ENCODE measurements at places on chromosomes 3 and 15. TPM values are rescaled to one million over a fixed set of nuclear protein-coding genes. Genes with fewer than 3 reads are reported as not detected.

- H3K4me1 ChIP-seq, result peaks cover 70% of the 10 kb centered on the region
- no peak overlapping the region for H3K4me3 ChIP-seq
- H3K36me3 ChIP-seq, result peaks cover 3% of the 10 kb centered on the region
- H3K27ac ChIP-seq, result peak overlapping the region; percentile 64
- H3K27me3 ChIP-seq, result no peaks in the 10 kb centered on the region
Measured at GRCh38 chr3:71361334-71361890, 222.1 kb downstream of the FOXP1 start.

Gene PLSCR5
- total RNA-seq, result not detected

- no peak for DNase-seq
- H3K27me3 ChIP-seq, result no peaks in the 10 kb centered on the region
- peaks cover 14% of the 10 kb centered on the region for H3K36me3 ChIP-seq
- H3K4me3 ChIP-seq, result no peak overlapping the region
- H3K27ac ChIP-seq, result no peak overlapping the region
Measured at GRCh38 chr15:30963681-30964080, 27.7 kb downstream of the MTMR10 start.

Gene PP2D1
- total RNA-seq, result not detected

Gene TRIM59
- 27.3 TPM for total RNA-seq

Gene SLC28A2
- total RNA-seq, result not detected

DNA sequence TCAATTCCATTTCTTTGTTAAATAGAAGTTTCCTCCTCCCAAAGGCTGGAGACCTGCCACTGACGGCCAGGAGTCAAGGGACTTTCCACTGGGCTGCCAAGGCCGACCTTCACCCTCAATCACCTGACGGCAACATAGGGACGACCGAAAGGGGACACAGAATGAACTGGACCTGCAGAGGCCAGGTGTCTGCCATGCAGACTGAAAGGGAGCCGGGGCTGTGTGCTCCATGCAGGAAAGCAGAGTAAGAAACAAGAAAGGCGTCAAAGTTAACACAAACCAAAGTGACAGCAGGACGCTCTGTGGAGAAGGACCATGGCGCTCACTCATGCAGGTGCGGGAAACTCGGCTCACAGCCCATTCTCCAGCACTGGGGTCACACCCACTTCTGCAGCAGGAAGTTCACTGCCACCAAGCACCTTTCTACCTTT lies 26.1 kb downstream of the ZXDC start:
- H3K27me3 ChIP-seq, result no peaks in the 10 kb centered on the region
- H3K36me3 ChIP-seq, result peaks cover 22% of the 10 kb centered on the region
- no peak overlapping the region for H3K4me3 ChIP-seq

- peaks cover 4% of the 10 kb centered on the region for H3K27me3 ChIP-seq
- H3K4me1 ChIP-seq, result peaks cover 15% of the 10 kb centered on the region
- no peak for DNase-seq
Measured at GRCh38 chr15:60928970-60929369, 300.1 kb downstream of the RORA start.

Gene TRH
- not detected for total RNA-seq

Gene XYLB
- total RNA-seq, result 4.8 TPM

DNA sequence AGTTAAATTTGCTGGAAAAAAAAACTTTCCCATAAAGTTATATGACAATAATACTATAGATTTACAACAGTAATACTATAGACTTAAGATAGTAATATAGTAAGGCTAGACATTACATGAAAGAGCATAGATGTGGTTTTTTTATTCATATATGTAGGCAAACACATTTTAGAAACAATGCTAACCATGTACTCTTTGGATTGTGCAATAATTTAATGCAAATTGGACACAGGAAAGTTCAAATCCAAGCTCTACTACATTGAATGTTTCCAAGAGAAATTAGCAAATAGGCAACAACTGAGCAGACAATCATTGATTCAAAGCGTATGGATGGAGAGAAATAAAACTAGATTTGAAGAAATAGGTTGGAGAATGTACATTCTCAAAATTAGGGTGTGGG lies 469.2 kb downstream of the CNTN3 start:
- DNase-seq, result no peak
- no peaks in the 10 kb centered on the region for H3K36me3 ChIP-seq
- H3K27me3 ChIP-seq, result no peaks in the 10 kb centered on the region

DNA sequence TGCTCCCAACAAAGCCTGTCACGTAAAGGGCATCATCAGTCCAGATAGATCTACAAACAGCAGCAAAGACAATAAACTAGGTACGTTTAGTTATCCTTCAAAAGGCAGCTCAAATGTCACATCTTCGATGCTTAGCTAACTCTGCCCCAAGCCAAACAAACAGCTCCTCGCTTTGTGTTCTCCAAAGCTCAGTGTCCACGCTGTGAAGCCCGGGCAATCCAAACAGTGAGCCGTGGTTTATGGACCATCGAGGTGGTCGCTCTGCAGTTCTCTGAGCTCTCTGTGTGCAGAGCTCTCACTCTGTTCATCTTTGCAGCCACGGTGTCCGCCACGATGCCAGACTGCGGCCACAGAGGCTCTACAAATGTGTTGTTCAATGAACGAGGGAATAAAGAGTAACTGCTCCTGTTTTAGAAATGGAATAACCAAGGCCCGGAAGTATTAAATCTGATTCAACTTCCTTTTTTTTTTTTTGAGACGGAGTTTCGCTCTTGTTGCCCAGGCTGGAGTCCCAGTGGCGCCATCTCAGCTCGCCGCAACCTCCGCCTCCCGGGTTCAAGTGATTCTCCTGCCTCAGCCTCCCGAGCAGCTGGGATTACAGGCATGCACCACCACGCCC lies 117.2 kb upstream of the FAM174B start:
- no peak for DNase-seq
- H3K36me3 ChIP-seq, result no peaks in the 10 kb centered on the region
- no peaks in the 10 kb centered on the region for H3K4me1 ChIP-seq
- no peaks in the 10 kb centered on the region for H3K27me3 ChIP-seq

- no peaks in the 10 kb centered on the region for H3K36me3 ChIP-seq
- H3K27ac ChIP-seq, result no peak overlapping the region
- H3K4me3 ChIP-seq, result no peak overlapping the region
- DNase-seq, result no peak
Measured at GRCh38 chr15:70586241-70586640, 177.1 kb downstream of the UACA start.

DNA sequence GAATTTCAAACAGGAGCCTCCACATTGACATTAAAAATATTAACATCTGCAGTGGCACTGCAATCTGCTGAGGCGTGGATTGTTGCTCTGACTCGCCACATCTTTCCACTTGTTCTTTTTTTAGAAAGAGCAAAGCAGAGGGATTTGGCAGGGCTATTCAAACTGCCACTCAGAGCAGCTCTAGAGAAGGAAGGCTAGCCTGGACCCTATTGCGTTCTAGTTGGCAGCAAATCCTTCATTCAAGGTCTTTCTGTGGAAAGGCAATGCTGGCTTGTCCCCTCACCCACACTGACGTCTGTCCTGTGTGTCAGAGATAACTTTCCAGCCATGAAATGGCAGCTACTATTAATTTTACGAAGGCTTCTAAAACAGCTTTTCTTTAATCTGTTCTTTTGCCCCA lies 483.2 kb upstream of the SGO1 start:
- H3K27ac ChIP-seq, result no peak overlapping the region
- H3K4me3 ChIP-seq, result no peak overlapping the region
- no peaks in the 10 kb centered on the region for H3K36me3 ChIP-seq
- no peaks in the 10 kb centered on the region for H3K27me3 ChIP-seq
- no peaks in the 10 kb centered on the region for H3K4me1 ChIP-seq
- DNase-seq, result no peak

DNA sequence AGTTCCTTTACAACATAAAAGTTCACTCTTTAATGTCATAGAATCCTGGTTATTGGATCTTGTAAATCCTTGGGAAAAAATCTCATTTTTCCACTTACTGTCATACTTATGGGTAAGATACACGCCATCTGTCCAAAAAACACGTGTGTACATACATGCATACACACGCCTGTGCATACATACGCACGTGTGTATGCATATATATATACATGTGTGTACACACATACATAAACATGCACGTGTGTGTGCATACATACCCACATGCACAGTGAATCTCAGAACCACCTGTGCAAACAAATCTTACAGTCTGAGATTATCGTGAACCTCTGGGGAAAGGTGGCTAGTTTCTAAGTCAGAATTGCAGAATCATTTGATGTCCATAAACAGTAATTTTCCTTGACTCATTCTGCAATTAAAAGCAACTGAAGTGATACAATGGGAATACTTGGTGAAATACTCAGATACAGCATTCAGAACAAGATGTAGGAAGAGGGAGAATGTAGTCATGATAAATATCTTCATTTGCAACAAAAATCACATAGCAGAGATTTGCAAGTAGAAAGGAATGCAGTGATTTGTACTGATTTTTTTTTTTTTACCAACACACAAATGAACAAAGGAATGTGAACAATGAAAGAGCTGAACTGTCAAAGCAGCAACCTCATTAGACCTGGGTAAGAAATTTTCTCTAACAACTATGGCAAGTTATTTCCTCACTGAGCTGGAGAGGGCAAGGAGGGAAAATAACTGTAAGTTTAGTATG lies 160.6 kb upstream of the POU1F1 start:
- H3K27ac ChIP-seq, result no peak overlapping the region
- H3K27me3 ChIP-seq, result no peaks in the 10 kb centered on the region
- DNase-seq, result no peak
- H3K4me3 ChIP-seq, result no peak overlapping the region
- no peaks in the 10 kb centered on the region for H3K4me1 ChIP-seq
